T-helper 17 cell (primary cell): ENCODE measurements at places on chromosomes 12 and 14. TPM values are rescaled to one million over a fixed set of nuclear protein-coding genes. Genes with fewer than 3 reads are reported as not detected.

Gene TBX5
- total RNA-seq, result not detected

Gene DGKA
- total RNA-seq, result 870 TPM

Gene MIPOL1
- total RNA-seq, result 0.32 TPM

Gene PRB4
- not detected for total RNA-seq

Gene MGAT4C
- total RNA-seq, result not detected

Gene OR4Q3
- not detected for total RNA-seq

Gene JDP2
- total RNA-seq, result 0.86 TPM

DNA sequence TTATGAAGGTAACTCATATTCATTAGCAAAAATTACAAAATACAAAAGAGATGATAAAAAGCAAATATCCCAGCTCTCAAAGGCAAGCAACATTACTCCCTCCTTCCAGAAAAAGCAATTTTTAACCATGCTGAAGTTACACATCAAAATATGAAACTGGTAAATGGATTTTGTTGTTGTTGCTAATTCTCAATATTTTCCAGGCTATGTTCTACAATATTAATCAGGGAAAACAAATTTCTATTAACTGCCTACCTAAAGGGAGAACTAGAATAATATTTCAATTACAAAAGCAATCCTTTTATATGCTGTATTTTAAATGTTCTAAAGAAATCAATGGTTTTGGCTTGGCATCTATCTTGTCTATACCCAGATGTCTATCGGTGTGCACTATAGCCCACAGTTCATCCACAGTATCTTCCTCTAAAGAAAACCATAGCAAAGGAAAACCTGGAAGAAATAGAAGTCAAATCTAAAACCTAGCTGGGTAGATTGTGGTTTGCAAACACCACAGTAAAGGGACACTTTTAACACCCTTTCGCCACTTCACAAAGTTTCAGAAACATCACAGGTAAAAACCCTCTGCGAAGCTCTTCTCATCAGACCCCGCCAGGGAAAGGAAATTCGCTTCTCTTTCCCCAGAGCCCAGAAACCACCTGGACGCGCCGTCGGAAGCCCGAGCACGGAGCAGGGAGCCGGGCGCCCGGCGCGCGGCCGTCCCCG is 32.0 kb downstream of the TC2N start:
- DNase-seq, result no peak

GRCh38 chr14:92704821-92705220 is 43.6 kb downstream of the LGMN start:
- DNase-seq, result no peak

GRCh38 chr14:22469538-22470303 is 119.3 kb downstream of the DAD1 start:
- no peak for DNase-seq

- DNase-seq, result no peak
These were observed 65.4 kb downstream of the TAOK3 start for GRCh38 chr12:118307069-118307954.

- DNase-seq, result no peak
These were observed 220.2 kb upstream of the NAV3 start for GRCh38 chr12:77610446-77610845.

GRCh38 chr14:81401420-81402122 is 1.4 kb upstream of the STON2 start:
- DNase-seq, result no peak

- DNase-seq, result no peak
These were observed 120.7 kb downstream of the SLC25A21 start for GRCh38 chr14:37051680-37052079.

GRCh38 chr12:90999966-91000365 is 4.8 kb downstream of the EPYC start:
- DNase-seq, result no peak

- no peak for DNase-seq
These were observed 135.1 kb upstream of the DIO2 start for GRCh38 chr14:80346395-80346794.

GRCh38 chr12:95789126-95790032 is 1.2 kb downstream of the NTN4 start:
- DNase-seq, result no peak

GRCh38 chr14:83611906-83612390 is 1918.0 kb upstream of the FLRT2 start:
- DNase-seq, result no peak

- no peak for DNase-seq
These were observed 144.6 kb downstream of the TPH2 start for GRCh38 chr12:72082986-72083820.

DNA sequence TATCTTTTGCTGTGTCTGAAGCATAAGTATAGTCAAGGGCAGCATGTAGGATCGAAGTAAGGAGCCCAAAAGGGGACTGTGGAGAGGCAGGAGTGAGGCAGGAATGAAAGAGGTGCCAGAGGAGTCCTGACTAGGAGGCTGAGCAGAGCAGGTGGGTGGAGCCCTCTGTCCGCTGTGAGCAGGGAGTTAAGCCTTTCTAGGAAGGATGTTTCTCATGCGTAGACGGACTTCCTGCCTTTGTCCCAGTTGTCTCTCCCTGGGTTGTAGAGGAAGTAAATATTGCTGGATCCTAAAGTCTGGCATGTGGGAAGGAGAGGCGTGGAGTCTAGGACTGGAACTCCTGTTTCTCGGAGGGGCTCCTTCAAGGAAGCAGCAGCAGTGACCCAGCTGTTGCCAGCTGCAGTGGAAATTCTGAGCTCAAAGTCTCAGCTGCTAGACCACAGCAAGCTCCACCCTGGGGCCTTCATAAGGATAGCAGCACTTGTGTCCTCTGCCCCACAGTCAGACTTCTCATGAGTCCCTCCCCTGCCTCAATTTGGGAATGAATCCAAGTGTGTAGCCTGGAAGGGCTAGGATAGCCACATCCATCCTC is 44.0 kb downstream of the RBMS2 start:
- DNase-seq, result no peak

DNA sequence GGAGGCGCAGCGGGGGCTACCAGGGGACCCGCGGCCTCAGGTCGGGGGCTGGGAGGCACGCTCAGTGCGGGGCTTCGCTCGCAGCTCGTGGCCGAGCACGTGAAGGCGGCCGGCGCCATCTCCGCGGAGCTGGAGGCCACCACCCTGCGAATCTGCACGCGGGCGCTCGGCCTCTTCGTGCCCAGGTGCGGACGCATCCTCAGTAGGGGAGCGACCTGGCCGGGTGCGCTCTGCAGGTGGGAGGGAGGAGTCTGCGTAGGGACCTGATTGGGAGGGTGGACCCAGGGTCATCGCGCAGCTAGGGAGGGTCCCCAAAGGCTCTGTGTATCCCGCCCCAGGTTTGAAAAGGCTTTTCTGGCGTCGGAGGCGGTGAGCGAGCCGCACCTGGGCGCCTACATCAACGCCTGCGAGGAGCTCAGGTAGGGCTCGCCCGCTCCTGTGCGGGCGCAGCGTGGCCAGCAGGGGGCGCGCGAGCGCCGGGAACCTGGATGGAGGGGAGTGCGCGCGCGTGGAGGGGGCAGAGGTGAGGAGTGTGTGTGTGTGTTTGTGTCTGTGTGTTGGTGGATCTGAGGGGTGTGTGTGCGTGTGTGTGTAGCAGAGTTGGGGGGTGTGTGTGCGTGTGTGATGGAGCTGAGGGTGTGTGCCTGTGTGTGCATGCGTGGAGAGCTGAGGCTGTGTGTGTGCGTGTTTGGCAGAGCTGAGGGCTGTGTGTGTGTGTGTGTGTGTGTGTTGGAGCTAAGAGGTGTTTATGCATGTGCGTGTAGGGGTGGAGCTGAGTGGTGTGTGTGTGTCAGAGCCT is 10.3 kb downstream of the EXOC3L4 start:
- peak; percentile 75 for DNase-seq

GRCh38 chr14:63460680-63461369 is 82.4 kb downstream of the PPP2R5E start:
- no peak for DNase-seq

DNA sequence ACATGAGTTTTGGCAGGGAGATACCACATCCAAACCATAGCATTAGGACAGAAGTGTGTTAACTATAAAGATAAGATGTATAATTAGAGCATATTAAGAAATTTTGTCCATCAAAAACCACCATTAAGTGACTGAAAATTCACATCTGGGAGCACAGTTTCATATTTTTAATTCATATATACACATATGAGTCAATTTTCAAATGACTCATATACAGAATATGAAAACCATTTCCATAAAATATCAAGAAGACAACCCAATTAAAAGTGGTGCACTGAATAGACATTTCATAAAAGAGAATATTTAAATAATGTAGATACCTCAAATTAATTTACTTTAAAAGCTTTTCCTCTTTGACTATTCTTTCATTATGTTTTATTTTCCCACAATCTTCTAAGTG is 25.3 kb downstream of the MUCL1 start:
- no peak for DNase-seq

- DNase-seq, result no peak
These were observed 26.4 kb upstream of the FKBP4 start for GRCh38 chr12:2768224-2768961.

GRCh38 chr12:114339626-114340025 is 66.3 kb downstream of the TBX5 start:
- DNase-seq, result no peak

- DNase-seq, result no peak
These were observed 2.1 kb upstream of the DLST start for GRCh38 chr14:74879427-74880182.

DNA sequence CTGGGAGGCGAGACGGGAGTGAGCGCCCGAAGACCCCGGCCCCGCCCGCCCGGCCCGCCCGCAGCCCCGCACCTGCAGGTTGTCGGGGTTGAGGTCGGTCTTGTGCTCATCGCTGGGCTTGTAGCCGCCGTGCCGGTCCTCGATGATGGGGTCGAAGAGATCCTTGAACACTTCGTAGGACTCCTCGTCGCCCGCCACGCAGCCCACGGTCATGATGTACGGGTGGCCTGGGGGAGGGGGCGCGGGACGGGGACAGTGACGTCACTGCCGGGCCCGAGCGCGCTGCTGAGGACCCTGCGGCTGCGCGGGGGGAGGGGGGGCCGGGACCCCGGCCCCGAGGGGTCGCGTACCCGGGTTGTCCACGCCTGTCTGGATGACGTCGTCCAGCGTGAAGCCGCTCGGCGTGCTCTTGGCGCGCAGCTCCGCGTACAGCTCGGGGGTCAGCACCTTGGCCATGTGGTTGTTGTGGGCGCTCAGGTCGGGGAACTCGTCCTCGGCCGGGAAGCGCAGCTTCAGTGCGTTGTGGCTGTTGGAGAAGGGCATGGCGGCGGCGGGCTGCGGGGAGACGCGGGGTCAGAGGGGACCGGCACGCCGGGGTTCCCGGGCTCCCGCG is 573 bp downstream of the CKB start:
- no peak for DNase-seq

DNA sequence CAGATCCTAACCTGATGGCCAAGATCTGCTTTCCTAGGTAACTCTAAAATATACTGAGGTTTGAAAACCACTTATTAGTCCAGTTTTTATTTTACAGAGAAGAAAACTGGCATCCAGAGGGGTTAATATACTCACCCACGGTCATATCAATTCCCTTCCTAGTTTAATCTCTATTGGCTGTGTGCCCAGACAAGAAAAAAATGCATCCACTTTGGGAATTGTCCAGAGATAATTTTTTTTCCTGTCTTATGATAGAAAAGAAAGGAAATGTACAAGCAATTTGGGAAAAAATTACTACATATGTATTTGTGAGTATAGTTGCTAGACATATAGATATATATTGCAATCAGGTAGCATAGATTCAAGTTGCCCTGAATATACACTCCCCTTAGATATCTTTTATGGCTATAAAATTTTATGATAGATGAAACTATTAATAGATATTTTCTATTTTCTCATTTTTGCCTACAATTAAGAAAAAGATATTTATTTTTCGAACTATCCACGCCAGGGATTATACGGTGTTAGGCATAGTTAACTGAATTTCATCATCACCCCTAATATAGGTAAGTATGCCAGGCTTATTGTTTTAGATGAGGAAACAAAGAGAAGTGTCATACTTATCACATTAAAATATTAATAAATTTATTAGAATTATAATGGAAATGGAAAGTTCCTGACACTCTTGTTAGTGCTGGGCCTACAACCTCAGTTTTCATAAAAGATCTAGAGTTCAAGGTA is 100.5 kb upstream of the SLC38A2 start:
- DNase-seq, result no peak

GRCh38 chr12:2451025-2451424 is 343.7 kb upstream of the FKBP4 start:
- no peak for DNase-seq

DNA sequence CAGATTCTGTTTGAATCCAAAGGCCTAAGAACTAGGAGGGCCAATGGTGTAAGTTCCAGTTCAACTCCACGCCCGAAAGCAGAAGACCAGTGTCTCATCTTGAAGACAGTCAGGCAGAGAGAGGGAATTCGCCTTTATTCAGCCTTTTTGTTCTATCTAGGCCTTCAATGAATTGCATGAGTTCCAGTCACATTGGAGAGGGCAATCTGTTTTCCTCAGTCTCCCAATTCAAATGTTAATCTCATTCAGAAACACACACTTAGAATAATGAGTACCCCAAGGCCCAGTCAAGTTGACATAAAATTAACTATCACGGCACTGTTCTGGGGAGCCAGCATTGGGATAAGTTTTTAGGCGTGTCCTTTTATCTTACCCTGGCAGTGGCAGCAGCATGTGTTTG is 65.8 kb downstream of the C14orf39 start:
- DNase-seq, result no peak

- no peak for DNase-seq
These were observed 1.7 kb upstream of the SYNE3 start for GRCh38 chr14:95518045-95518751.

DNA sequence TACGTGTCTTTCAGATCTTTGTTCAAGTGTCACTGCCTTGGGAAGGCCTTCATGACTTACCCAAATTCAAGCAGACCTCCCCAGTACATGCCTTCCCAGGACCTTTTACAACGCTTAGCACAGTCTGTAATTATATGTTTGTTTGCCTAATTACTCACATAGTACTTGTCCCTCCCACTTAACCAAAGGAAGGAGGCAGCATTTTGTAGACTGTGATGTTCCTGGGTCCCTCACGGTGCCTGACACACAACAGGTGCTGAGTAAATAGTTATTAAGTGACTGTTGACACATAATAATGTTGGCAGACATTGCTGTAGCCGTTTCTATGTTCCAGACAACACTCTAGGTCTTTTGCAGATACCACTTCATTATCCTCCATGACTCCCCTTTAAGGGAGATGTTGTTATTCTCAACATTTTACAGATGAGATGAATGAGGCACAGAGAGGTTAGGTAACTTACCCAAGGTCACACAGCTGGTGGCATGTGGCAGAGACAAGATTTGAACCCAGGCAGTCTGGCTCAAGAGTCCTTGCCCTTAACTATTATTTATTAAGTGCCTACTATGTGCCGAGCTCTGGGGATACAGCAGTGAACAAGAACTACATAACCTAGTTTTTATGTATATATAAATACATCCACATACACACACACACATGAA is 130.7 kb downstream of the PHETA1 start:
- no peak for DNase-seq
